NCI-H748 treated with DMSO at 0.1 percent for 48 hours (cell line): ENCODE measurements at places on chromosomes 2 and 18.

DNA sequence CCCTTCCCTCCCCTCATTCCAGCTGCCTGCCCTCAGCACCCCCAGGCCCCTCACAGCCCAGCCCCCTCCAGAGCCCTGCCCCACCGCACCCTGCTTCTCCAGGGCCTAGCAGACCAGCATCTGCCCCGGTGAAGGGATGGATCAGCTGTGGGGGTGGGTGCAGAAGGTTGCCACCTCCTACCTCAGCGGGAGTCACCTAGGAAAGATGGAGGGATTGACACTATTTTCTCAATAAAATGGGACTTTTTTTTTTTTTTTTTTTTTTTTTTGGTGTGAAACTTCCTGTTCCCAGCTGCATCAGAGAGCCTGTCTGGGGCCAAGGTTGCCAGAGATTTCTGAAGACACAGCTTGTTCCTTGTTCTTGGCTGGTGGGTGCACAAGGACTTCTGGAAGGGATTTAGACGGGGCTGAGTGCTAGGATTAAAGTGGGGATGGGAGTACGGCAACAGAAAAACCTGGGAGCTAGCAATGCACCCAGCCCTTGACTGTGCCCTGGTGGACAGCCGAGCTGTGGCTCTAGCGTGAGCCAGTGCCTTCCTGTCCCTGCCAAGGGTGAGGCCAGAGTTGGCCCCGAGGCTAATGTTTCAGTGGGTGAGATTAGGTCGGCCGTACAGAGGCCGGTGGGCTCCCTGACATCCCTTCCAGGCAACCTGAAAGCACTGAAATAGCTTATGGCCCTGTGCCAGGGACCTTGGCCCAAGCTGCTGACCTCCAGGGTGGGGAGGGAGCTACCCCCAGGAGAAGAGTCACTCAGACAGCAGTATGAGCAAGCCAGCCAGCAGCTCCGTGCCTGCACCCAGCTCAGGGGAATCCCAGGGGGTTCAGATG is 4.6 kb downstream of the B3GNT7 start:
- no peak for DNase-seq

DNA sequence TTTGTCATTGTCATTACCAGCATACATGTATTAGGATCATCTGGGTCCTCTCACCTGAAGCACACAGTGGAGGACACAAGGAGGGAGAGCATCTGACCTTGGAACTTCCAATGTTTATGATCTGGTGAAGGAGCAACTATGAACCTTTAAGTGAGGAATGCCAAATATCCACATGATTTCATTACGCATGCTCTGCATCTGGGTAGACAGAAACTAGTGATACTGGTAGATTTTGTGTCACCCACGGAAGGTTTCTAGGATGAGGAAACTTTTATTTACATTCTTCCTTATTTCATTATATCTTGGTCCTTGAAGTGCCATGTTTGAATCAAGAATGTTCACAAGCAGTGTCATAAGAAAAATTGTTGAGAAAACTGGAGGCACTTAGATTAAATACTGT is 32.1 kb downstream of the SPC25 start:
- no peak for DNase-seq

- no peak for DNase-seq
Measured at GRCh38 chr2:107776362-107776761, 50.3 kb upstream of the RGPD4 start.

- no peak for DNase-seq
Measured at GRCh38 chr18:48777744-48778116, 173.0 kb downstream of the SMAD7 start.

DNA sequence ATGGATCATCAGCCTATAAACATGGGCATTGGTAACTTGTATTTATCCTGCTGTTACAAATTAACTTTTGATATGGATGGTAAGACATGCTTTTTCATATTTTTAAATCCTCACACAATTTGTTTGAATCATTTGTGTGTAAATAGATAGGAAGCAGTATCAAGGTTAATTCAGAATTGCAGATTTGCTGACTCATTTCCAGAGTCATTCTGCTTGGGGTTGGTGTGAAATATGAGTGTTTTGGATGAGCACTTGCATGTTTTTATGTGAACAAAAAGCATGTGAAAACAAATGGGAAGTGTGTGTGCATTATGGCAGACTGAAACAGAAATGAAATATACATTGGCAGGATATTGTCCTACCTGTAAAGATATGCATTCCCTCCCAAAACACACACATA is 11.8 kb downstream of the CCDC85A start:
- DNase-seq, result no peak

DNA sequence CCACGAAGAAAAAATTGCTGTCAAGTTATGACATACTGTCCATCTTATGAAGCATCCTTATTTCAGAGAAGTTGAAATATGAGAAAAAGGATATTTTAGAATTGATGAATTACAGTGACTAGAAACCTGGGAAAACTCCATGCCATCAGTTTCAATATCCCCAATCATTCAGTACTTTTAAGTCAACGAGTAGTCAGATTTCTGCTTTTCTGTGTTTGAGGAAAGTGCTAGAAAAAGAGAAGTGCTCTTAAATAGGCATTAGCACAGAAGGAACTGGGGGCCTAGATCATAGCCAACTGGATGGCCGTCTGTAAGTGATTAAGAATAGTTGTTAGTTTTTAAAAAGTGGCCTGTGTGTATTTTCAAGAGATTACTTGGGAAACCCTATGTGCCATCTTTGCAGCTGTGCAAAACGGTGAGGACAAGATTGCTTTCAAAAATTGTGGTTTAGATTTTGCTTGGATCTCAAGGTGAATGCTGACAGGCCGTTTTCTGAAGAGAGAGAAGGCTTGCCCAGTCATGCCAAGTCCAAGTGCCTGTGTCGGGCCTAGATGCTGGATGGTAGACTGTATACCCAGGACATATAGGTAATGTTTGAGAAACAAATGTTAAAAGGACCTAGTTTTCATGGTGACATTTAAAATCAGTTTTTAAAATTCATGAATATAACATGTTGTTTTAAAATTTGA is 5.1 kb downstream of the NEDD4L start:
- no peak for DNase-seq

DNA sequence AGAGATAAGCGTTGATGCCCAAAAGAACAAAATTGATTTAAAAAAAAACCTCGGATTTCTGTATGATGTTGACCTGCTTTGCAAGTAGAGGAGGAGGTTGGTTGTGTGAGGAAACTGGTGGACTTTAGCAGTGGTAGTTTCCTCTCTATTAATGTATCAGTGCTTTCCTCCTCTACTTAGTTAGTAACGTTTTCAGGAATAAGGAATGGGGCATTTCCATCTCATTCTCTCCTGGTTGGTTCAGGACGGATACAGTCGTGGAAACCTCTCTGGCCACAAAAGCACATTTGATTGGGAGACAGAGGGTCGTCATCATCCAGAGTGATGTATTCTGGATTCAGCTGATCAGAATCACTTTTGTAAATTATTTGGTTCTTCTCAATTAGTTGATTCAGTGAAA is 1.5 kb downstream of the FHOD3 start:
- DNase-seq, result no peak

GRCh38 chr2:188897096-188897495 is 77.1 kb upstream of the COL3A1 start:
- DNase-seq, result no peak

- DNase-seq, result no peak
Measured at GRCh38 chr2:169759987-169760386, 26.4 kb downstream of the KLHL23 start.

DNA sequence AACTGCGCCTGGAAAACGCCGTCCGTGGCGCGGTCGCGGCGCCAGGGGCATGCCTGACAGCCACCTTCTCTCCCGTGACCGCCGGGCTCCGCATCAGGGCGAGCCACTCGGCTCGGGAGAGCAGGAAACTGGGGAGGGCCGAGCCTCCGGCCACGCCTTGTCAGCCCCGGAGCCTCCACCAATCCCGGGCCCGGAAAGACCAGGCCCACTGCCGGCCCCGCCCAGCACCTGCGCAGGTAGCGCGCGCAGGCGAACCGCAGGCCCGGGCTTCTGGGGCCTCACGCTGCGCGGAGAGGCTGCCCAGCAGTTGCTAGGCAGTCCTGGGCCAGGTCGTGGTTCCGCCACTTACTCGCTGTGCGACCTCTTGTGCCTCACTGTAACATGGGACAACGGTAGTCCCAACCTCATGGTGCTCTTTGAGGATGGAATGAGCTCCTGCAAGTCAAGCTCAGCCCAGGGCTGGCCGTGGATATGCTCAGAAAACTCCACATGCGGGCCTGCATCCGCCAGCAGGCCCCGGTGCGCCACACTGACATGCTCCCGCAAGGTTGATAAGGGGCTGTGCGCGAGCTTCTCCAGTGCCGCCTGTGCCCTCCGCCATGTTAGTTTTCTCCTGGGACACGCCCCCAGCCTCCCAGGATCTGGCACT is 97.1 kb downstream of the INHBB start:
- DNase-seq, result peak; percentile 9

- no peak for DNase-seq
Measured at GRCh38 chr18:49784427-49785185, 28.7 kb downstream of the ACAA2 start.

DNA sequence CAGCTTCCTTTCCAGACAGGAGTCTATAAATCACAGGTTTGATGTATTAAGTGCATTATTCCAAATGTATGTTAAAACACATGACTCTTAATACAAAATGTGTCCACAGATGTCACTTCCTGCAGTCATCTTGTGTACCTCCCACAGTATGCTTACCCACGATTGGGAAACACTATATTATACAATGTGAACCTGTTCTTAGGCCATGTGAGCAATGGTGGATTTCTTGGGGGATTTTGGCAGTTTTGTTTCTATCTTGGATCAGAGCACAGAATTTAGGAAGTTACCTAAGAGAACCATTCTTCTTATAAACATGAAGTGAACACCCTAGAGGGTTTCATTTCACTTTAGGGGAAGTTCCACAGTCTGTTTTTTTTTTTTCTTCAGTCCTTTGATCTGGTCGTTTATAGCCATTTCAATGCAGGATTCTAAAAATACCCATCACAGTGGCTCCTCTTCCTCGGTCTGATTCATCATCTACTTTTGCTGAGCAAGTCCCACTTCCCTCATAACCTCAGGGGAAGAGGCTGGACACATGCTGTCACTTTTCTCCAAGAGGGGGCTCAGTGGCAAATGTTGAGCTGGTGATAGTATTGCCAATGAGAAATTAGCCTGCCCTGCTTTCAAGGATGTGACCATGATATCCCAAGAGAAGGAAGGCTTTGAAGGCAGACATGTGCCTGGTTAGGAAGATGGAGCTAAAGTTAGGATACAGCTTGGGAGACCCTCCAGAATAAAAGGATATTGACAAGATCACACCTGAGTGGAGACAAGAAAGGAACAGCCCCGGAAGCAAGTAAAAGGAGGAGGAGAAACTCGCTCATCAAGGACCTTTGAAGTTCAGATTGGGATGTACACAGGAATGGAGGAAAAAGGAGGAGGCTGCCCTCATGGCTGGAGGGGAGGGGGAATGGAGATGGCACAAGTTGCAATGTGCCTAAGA is 22.6 kb downstream of the PLEK start:
- DNase-seq, result no peak

- DNase-seq, result no peak
Measured at GRCh38 chr2:119421304-119421703, 10.3 kb upstream of the TMEM37 start.

- DNase-seq, result peak; percentile 88
Measured at GRCh38 chr2:211033765-211034164, 477.4 kb downstream of the CPS1 start.

- DNase-seq, result no peak
Measured at GRCh38 chr2:198371921-198372543, 567.6 kb downstream of the PLCL1 start.

DNA sequence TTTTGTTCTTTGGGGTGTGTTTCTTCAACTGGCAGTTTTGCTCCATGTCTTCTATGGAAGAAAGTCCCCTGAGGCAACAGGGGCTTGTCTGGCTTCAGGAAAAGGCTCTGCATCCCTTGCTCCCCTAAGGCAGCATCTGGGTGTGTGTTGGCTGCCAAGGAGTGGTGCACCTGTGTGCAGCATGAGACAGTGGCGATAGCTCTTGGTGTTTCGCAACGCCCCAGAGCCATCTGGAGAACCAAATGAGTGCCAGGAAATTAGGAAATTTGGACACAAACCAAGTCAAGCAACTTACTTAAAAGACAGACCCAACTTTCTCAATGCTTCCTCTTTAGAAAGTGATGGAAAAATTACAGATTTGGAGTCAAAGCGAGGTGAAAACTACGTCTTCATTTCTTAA is 1044.4 kb upstream of the CNTNAP5 start:
- DNase-seq, result no peak

DNA sequence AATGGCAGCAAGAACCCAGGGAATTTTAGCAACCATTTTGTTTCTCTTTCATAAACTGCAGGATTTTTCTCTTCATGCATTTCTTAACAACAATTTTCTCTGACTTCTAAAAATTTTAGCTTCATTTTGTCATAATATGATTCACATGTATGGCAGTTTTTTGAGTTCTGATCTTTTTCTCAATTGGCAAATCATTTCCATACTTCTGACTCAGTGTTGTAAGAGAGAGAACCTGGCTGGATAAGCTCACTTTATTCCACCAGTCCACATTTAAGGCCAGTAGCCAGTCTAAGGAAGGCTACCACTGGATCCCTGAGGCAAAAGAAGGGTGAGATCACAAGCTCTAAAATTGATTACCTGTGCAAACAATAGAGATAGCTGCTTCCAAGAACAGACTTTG is 42.8 kb upstream of the COL3A1 start:
- DNase-seq, result no peak

- DNase-seq, result no peak
Measured at GRCh38 chr2:6352247-6352646, 513.5 kb downstream of the CMPK2 start.

DNA sequence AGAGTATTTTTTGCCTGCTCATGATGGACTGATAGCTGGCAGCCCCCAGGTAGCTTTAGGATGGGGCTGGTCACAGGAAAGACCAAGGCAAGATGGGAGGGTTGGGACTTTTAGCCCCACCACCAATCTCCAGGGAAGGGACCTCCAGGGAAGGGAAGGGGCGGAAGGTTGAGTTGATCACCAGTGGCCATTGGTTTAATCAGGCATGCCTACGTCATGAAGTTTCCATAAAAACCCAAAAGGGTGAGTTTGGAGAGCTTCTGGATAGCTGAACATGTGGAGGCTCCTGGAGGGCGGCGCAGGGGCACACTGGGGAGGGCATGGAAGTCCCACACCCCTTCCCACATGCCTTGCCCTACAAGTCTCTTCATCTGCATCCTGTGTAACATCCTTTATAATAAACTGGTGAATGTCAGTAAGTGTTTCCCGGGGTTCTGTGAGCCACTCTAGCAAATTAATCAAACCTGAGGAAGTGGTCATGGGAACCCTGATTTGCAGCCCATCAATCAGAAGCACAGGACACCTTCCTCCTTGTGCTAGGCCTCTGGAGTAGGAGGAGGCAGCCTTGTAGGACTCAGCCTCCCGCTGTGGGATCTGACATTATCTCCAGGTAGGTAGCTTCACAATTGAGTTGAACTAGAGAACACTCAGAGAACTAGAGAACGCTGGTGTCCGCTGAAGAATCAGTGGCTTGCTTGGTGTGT is 30.3 kb downstream of the RAB31 start:
- no peak for DNase-seq

DNA sequence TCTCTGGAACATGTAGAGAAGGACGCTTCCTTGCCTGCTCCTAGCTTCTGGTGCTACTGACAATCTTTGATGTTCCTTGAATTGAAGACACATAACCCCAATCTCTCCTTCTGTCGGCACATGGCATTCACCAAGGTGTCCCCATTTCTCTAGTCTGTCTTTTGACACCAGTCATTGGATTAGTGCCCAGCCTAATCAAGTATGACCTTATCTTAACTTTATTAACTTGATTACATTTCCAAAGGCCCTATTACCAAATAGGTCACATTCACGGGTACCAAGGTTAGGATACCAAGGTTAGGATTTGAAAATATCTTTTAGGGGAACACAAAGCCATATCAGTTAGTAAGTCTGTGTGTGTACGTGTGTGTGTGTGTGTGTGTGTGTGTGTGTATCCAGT is 377.9 kb downstream of the CMPK2 start:
- no peak for DNase-seq

GRCh38 chr2:129781749-129782632 is 197.5 kb upstream of the RAB6C start:
- DNase-seq, result no peak
